Skeletal muscle cell (primary cell): ENCODE measurements at places on chromosomes 6 and 20.

GRCh38 chr20:48750376-48750775, 77.4 kb downstream of the PREX1 start:
- DNase-seq: no peak

- no peak for DNase-seq
Measured at GRCh38 chr6:32664827-32665362, 1.6 kb downstream of the HLA-DQB1 start.

DNA sequence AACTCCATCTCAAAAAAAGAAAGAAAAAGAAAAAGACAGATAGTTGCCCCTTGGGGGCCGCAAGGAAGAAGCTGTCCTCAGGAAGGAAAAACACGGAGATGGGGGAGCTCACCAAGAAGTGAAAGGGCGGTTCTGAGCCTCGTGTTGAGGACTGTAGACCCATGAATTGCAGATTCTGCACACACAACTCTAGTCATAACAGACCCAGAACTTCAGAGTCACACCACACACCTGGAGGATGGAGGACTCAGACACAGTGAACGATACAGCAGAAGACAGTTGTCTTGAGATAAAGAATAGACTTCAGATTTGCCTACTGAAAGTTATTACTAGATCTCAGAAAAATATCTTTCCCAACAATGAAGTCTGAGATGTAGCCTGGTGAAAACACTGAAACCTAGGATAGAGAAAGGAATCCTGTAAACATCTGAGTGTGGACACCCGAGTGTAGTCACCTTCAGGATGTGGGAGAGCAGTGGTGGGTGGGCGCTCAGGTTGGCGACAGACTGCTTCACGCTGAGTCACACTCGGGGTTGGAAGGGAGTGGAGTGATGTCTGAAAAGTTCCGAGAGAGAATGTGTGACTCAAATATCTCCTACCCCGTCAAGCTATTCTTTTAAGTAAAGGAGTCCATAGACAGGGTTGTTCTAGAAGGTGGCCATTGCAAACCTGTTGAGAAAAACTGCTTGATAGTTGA, 88.1 kb downstream of the MAP3K4 start:
- DNase-seq: peak; percentile 77

DNA sequence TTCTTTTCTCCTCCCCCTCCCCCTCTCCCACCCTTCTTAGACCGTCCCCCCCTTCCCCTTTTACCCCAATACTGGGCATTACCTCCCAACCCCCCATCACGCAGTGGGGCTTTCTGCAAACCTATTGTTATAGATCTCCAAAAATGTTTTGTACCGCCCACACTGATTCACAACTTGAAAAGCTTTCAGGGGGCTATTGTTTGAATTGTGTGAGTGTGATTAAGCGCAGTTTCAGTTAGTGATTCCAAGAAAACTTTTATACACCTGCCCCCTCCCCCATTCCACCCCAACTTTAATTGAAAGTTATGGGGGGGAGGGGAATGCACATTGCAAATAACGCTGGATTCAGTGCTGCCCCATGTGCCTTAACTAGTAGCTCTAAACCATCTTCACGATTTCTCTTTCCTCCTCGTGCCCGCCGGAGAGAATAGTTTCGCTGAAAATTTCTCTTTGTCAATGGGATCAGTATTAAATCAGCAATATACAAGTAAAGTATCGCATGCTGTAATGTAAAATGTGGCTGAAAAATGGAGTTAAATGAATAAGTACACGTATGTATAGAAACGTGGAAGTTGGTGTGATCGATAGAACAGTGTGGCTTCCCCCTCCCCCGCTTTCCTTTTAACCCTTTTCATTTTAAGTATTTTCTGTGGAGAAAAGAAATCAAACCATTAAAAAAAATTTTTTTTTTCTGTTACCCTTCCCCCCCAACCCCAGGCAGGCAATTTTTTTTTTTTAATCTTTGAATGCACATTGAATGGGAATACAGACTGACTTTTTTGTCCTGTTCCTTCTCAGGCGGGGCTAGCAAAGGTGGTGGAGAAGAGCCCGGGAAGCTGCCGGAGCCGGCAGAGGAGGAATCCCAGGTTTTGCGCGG, 632 bp downstream of the LIN28B start:
- no peak for DNase-seq

GRCh38 chr6:169323221-169323620, 69.6 kb upstream of the THBS2 start:
- DNase-seq: no peak

DNA sequence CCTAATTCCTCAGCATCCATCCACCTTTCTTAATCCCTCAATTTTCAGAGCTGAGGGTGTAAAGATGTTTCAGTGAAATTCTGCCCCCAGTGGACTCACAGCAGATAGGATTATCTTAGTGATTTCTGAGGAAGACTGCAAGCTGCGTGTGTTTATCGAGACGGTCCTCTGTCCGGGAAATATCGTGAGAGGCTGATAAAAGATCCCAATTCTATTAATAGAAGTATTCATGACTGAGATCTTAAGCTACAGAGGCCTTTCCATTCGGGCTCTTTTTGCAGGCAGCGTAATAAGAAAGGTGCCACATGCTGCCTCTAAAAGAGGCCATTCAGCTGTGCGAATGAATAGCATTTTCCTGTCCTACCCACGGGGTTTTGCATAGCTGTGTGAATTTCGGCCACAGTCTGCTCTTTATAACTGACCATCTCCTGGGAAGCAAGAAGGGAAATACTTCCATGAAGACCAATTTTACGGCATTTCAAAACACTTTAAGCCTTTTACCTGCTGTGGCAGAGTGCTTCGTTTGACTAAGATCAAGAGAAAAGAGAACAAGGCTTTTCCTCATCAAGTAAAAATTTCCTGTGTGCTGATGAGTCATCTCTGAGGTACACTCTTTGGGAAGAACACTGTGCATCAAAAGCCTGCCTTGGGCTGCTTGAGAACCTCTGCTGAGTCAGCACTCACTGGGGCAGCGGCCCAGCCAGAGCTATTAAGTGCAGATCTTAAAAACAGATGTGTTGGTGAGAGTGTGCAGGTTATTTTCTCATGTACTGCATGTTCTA, 208.8 kb downstream of the ARHGAP18 start:
- peak; percentile 99 for DNase-seq

DNA sequence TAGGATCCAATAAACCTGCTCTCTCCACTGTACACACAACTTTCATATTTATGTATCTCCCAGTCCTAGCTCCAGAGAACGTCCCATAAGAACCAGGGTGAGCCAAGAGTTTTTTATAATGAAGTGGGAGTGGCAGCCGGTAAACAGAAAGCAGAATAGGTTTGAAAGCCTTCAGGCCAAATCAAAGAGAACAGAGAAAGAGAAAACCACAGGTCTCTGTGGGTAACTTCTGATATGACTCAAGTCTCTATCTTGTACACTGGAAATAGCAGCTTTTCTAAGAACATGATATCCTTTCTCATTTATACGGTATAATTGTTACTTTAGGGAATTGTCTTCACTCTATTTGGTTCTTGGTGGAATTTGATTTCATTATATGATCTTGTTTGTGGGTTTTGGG, 273.6 kb downstream of the PACRG start:
- peak; percentile 2 for DNase-seq

GRCh38 chr20:41334443-41335421, 5.9 kb upstream of the LPIN3 start:
- DNase-seq: no peak

DNA sequence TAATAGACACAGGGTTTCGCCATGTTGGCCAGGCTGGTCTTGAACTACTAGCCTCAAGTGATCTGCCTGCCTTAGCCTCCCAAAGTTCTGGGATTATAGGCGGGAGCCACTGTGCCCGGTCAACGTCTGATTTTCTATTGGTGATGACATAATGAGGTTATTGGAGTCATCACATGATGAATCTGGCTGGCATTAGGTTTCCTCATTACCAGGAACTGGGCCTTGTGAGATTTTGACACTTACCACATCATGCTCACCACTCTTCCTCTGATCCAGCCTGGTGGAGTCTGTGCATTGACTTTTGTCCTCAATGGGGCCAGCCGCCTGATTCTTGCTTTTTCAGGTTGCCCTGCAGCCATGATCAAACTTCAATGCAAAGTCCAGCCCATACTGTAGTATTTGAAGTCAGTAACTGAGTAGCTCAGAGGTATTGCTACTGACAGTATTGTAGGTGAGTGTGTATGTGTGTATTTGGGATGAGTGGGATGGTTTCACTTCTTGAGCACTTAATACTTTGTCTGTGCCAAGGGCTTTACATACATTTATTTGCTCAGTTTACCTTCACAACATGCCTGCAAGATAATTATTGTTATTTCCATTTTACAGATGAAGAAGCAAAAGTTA, 16.0 kb downstream of the ANKS1A start:
- DNase-seq: no peak

GRCh38 chr6:42028234-42029061, 21.9 kb upstream of the TAF8 start:
- DNase-seq: no peak

- no peak for DNase-seq
Measured at GRCh38 chr6:156824142-156824541, 47.0 kb downstream of the ARID1B start.

DNA sequence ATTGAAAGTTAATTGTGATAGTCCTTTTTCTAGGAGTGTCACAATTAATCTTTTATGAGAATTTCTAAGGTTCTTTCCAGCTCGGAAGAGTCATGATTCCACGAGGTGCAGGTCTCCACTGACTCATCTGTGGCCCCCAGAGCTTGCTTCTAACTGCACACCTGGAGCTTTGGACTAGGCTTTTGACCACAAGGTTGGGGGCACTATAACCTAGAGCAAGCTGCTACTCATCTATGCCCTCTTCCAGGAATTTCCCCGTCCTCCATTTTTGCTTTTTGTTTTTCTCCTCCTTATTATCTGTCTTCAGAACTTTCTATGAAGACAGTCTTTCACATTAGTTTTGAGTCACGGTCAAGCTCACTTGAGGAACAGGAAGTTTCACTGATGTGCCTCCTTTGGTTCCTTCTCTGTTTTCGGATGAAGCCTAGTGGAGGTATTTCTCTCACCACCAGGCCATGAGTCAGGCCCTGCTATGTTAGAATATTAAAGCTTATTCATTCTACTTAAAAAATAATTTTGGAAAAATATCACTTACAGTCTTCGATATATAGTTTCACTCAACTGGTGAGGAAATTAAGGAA, 119.2 kb upstream of the INSM1 start:
- DNase-seq: no peak

DNA sequence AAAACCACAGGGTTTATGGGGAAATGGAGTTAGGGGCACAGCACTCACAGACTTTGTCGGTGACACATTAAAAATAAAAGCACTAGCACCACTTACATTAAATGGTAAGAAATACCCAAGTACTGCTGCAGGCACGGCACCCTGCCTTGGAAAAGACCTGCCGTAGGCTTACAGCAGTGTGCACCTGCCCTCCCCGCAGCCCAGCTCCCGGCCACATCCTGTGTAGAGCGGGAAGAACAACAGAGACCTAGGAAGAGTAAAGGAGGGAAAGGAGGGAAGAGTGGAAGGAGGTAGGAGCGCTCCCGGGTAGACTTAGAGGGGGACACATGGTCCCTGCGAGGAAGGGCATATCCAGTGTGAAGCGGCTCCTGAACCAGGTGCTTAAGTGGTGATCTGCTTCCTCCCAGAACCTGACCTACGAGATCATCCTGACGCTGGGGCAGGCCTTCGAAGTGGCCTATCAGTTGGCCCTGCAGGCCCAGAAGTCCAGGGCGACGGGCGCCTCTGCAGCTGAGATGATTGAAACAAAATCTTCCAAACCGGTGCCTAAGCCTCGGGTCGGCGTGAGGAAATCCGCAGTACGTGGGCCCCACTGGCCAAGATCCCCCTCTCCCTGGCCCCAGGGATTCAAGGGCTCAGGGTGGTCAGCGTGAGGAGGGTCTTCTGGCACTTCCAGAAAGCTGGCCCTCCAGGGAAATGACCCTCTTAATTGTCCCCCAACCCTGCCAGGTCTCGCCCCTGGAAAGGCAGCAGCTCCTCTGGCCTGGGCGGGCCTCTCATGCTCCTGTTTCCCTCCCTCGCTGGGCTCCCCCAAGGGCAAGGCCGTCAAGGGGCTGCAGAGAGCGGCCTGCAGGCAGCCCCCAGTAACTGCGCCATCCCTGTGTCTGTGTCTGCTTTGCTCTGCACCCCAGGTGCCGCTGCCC, 55.5 kb downstream of the TCP11 start:
- DNase-seq: no peak

GRCh38 chr6:37698264-37699137, 818 bp upstream of the MDGA1 start:
- DNase-seq: no peak

GRCh38 chr6:134722200-134722870, 227.6 kb downstream of the ALDH8A1 start:
- DNase-seq: no peak

- no peak for DNase-seq
Measured at GRCh38 chr6:157194643-157195042, 128.7 kb downstream of the TMEM242 start.

DNA sequence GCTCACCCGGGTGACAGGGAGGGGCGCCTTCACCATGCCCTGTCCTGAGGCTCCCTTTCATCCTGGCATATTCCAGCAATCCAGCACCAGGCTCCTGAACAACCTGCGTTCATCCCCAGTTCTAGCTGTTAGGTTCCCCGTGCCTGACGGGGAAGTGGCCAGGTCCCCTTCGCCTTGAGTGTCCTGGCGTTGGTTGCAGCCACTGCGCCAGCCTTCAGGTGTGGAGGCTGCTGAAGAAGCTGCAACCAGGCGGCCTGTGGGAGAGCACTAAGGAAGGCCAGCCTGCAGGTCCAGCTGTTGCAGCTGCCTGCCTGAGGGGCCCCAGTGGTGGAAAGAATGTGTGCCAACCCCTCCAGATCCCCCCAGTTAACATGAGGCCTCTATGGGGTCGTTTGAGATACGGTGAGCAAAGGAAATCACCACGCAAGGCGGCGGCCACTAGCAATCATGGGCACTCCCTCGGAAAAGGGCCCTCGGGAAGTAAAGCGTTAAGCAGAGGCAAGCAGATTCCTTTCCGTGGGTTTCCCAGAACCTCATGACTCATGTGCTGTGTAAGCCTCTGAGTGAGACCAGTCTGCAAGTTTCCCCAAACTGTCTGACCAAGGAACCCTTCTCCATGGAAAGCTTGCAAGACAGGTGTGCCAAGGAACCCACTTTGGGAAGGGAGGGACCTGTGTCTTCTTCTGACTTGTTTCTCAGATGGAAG, 320.8 kb downstream of the TAF4 start:
- no peak for DNase-seq

GRCh38 chr20:14775778-14776177, 438.4 kb upstream of the FLRT3 start:
- peak; percentile 93 for DNase-seq

DNA sequence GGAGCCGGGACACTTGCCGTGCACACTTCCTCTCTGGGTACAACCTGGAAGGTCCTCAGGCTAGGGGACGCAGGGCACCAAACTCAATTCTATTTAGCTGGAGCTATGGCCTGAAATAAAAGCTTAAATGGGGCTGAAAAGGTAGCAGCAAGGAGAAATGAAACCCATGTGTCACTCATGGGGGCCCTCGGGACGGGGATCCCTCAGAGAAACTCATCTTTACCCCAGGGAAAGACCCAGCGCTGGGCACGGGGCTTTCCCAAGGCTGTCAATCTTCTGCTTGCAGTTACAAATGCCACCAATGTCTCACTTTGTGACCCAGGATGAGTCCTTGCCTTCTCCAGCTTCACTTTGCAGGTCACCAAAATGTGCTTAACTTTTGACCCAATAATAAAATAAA, 16.5 kb downstream of the SNAI1 start:
- DNase-seq: no peak

GRCh38 chr20:37538003-37538402, 10.3 kb upstream of the BLCAP start:
- DNase-seq: no peak
